Omental fat pad (tissue), 4 donors: ENCODE measurements at places on chromosomes 16 and 17.

- DNase-seq = no peak
Measured at GRCh38 chr16:75023009-75023408, 24.2 kb downstream of the ZNRF1 start.

- DNase-seq = no peak
Measured at GRCh38 chr16:13845232-13845631, 74.7 kb upstream of the ERCC4 start.

- DNase-seq = no peak
Measured at GRCh38 chr17:75498726-75499213, 16.6 kb downstream of the CASKIN2 start.

DNA sequence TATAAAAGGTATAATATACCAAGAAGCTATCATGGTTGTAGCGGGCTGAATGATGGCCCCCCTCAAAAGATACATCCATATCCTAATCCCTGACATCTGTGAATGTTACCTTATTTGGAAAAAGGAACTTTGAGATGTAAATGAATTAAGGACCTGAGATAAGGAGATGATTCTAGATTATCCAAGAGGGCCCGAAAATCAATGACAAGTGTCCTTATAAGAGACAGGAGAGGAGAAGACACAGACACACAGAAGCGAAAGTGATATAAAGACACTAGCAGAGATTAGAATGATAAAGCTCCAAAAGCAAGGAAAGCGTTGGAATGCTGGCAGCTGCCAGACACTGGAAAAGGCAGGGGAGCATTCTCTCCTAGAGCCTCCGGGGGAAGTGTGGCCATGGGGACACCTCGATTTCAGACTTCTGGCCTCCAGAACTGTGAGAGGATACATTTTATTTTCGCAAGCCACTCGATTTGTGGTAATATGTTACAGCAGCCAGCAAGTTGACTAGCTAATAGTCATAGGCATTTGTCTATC, 12.5 kb upstream of the GP1BA start:
- DNase-seq = no peak

- DNase-seq = no peak
Measured at GRCh38 chr17:54623746-54624145, 276.9 kb upstream of the TOM1L1 start.

DNA sequence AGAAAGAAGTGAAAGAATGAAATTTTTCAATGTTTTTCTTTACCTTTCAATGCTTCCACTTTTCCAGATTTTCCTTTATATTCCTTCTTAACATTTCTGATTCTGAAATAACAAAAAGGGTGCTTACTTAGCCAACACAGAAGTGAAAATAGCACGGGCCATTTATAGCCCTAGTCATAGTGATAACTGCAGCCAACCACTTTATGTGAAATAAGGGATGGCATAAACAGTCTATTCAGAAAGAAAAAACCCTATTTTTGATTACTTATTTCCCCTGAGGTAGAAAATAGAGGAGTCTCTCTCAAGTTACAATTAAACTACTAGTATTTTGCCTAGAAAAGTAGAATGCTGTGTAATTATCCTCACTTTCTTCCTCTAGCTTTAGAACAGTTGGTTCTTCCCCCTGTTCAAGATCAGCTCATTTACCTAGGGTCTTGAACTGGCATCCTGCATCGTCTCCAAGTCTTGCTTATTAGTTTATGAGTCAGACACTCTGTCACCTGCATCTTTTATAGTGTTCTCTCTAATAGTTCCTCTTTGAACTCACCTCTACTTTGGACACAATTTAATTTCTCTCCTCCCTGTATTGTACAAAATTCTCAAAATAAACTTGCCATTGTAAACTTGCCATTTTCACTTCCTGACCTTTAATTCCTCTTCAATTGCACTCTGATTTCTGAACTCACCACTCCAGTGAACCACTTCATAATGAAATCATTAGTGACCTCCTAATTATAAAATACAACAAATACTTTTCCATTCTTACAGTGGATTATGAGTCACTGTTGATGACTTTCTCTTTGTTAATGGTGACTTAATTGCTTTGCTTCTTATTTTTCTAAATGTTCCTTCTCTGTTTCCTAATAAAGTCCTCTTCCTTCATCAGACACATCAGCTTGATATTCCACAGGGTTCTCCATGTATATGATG, 23.6 kb downstream of the ABCA6 start:
- no peak for DNase-seq

DNA sequence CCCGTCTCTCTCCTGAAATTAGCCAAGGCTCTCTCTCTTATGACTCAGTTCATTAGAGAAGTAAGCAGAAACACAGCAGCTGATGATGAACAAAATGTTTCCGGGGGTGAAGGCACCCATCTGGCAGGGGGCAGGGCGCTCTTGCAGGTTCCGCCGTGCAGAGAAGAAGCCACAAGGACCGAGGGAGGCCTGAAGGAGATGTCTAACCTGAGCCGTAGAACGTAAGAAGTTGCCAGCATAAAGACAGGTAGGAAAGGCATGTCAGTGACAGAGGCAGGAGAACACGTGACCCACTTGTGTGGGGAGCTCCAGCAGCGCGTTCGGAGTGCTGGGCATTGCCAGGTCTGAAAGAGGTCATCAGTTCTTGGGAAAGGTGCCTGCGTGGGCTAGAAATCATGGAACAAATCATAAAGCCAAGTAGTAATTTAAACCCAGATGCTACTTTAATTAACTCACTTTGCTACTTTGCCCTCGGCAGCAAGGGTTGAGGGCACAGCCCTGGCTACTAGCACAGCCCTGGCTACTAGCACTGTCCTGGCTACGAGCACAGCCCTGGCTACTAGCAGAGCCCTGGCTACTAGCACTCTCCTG, 198.6 kb downstream of the RPTOR start:
- no peak for DNase-seq

- no peak for DNase-seq
Measured at GRCh38 chr16:81831722-81832126, 52.6 kb downstream of the PLCG2 start.

DNA sequence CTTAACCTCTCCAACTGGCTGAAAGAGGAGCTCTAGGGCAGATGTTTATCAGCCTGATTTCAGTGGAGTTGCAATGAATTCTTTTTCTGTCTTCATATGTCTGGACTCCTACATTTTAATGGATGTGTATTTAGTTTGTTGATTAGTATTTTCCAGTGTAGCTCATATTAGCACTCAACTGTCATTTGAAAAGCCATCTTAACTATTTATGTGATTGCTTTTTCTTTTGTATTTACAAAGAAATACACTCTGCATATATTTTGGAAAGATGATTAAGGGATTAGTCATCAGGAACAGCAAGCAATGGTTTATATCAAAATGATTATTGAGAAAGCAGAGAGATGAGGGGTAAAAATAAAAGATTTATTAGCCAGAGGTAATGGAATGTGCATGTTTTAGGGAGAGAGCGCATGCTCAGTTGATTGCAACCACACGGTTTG, 71.1 kb downstream of the WWOX start:
- DNase-seq = no peak

DNA sequence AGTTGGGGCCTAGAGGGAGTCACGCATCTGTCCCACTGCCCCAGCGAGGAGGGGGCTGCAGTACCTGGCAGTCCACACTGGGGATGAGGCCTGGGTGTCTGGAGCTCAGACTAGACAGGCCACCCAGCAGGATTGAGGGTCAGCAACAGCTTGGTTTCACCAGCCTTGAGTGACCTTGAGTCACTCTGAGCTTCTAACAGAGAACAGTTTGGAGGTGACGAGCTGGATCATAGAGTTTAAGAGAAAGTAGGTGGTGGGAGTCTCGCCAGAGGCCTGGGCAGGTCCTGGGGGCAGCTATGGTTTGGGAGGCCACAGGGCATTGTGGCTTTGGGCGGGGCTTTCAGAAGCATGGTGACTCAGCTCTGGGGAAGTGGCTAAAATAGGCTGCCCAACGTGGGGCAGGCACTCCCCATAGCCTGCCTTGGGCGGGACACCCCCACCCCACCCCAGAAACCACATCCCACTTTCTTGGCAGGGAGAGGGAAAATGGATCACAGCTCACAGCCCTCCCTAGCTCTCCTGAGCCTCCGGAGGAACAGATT, 20.5 kb downstream of the CDC42EP4 start:
- DNase-seq = no peak

GRCh38 chr16:66332634-66333610, 33.6 kb upstream of the CDH5 start:
- DNase-seq = no peak

DNA sequence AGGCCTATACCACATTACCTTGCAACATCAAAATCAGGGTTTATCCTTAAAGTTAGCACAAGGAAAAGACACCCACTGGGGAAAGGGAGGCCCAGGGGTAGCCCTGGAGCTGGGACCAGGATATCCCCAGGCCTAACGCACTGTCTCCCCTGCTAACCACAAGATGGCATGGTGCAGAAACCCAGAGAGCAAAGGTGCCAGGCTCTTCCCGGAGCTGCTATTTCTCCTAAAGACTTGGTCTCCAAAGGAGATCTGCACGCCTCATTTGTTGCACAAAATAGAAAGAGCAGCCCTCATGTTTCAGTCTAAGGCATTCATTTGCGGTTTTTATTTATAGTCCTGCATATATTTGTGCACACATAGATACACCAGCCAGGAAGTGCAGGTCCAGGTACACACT, 408.6 kb downstream of the SOX9 start:
- DNase-seq = no peak

- no peak for DNase-seq
Measured at GRCh38 chr16:53501216-53501859, 1.7 kb downstream of the AKTIP start.

- DNase-seq = no peak
Measured at GRCh38 chr16:85984231-85984880, 85.4 kb downstream of the IRF8 start.

DNA sequence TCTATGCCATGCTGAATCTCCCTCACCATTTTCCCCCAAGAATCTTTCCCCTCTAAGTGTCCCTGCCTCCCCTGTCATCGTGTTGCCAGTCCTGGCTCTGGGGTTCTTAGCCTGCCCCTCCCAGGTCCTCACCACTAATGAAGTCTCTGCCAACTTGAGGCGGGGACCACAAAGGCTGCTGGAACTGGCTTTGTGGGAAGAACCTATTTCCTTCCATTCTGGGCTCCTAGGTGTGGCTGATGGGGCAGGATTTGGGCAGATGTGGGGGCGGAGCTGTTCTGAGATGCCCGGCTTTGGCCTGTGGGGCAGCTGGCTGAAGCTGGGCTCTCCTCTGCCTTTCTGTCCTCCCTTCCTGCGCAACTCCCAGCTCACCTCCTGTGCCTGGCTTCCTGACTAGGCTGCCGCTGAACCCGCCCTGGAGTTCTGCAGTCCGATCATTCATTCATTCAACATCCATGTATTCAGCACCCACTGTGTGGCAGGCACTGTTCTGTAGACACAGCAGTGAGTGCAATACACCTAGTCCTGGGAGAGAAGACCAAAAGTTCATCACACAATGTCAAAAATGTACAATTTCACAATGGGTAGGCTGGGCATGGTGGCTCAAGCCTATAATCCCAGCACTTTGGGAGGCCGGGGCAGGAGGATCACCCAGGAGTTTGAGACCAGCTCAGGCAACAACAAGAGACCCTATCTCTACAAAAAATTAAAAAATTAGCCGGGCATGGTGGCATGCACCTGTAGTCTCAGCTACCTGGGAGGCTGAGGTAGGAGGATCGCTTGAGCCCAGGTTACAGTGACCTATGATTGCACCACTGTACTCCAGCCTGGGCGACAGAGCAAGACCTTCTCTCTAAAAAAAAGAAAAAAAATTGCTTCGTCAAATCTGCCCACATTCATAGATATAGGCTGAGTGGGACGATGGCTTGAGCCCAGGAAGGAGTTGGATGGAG, 1.9 kb upstream of the SNN start:
- no peak for DNase-seq

GRCh38 chr17:65527857-65528591, 33.4 kb downstream of the AXIN2 start:
- no peak for DNase-seq

- DNase-seq = no peak
Measured at GRCh38 chr17:81386141-81386645, 9.1 kb upstream of the BAHCC1 start.
